ENCODE measurements at places on chromosomes 12 and 14. TPM values are rescaled to one million over a fixed set of nuclear protein-coding genes. Genes with fewer than 3 reads are reported as not detected.

The GPR65 gene
- 4.2 TPM for total RNA-seq

The ARHGEF25 gene
- 8.9 TPM for total RNA-seq

The PTGDR gene
- total RNA-seq: 1.0 TPM

The SERPINA1 gene
- 432 TPM for total RNA-seq

The TBX3 gene
- 29.5 TPM for total RNA-seq

The BICDL1 gene
- 15.2 TPM for total RNA-seq

The PELI2 gene
- total RNA-seq: 9.0 TPM

The ESPL1 gene
- 2.1 TPM for total RNA-seq

The NRXN3 gene
- total RNA-seq: 4.4 TPM

The MYL6 gene
- 1,734 TPM for total RNA-seq

The PAPLN gene
- 32.5 TPM for total RNA-seq

The AKAP3 gene
- total RNA-seq: 1.8 TPM

The RPL10L gene
- total RNA-seq: not detected

The IRAK3 gene
- 37.5 TPM for total RNA-seq

The EVL gene
- total RNA-seq: 125 TPM

The DIABLO gene
- total RNA-seq: 48.8 TPM

The ITGB7 gene
- 5.3 TPM for total RNA-seq

The PTPN11 gene
- 82.9 TPM for total RNA-seq

The KLRB1 gene
- total RNA-seq: 7.6 TPM

The CD69 gene
- 13.9 TPM for total RNA-seq

The SLC48A1 gene
- 29.6 TPM for total RNA-seq

The RNASE4 gene
- 29.6 TPM for total RNA-seq

The POTEG gene
- not detected for total RNA-seq

The RAD9B gene
- total RNA-seq: 0.15 TPM

The PDE3A gene
- total RNA-seq: 6.1 TPM

The WNT1 gene
- 0.34 TPM for total RNA-seq

DNA sequence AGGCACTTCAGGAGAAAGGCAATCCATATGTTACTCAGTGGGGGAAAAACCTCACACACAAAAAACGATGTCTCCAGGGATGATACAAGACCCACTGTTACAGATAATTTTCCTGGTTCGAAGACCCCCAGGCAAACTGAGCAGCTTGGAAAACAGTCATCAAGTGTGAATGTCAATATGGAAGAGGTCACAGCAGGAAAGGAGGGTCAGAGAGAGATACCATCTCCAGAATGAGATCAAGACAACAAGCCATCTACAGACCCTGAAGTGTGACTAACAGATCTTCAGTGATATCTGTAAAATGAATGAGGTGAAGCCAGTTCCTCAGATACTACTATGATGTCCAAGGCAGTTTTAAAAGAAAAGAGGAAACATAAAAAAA lies 28.6 kb downstream of the GNS start:
- no peaks in the 10 kb centered on the region for H3K36me3 ChIP-seq
- no peak overlapping the region for H3K4me3 ChIP-seq
- DNase-seq: no peak
- peak overlapping the region; percentile 61 for H3K27ac ChIP-seq
- peaks cover 17% of the 10 kb centered on the region for H3K4me1 ChIP-seq

GRCh38 chr12:93197067-93197593 lies 180.6 kb upstream of the NUDT4 start:
- DNase-seq: no peak
- H3K4me1 ChIP-seq: no peaks in the 10 kb centered on the region
- no peak overlapping the region for H3K27ac ChIP-seq
- H3K27me3 ChIP-seq: no peaks in the 10 kb centered on the region

DNA sequence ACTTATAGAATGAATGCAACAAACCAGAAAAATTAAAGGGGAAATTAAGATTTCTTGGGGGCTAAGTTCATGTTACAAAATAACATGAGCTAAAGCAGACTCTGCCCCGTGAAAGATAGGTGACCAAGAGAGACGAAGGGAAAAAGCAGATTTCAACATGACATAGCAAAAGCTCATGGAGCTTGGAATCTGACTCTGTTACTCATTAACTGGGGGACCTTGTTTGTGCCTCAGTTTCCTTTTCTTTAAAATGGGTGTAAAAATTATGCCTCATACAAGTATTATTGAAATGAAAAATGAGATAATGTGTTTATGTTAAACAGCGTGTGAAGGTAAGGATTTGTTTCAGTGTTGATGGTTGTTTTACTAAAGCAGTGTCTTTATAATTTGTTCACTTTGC lies 11.5 kb downstream of the BICDL1 start:
- H3K27me3 ChIP-seq: no peaks in the 10 kb centered on the region
- DNase-seq: no peak
- no peaks in the 10 kb centered on the region for H3K4me1 ChIP-seq
- H3K27ac ChIP-seq: no peak overlapping the region

DNA sequence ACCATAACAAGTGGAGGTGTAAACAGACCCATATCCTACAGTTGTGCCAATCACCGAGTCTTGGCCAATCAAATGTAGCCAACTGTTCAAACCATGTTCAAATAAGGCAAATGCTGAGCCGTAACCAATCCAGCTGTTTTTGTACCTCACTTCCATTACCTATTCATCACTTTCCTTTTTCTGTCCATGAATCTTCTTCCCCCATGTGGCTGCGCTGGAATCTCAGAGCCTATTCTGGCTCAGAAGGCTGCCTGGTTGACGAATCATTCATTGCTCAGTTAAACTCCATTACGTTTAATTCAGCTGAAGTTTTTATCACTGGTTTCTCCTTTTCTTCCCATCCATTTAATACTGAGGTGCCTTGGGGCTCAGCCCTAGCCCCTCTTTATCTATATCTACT lies 71.1 kb downstream of the TBC1D30 start:
- no peak overlapping the region for H3K4me3 ChIP-seq
- no peaks in the 10 kb centered on the region for H3K27me3 ChIP-seq
- DNase-seq: no peak
- no peaks in the 10 kb centered on the region for H3K4me1 ChIP-seq

GRCh38 chr12:10540776-10541205 lies 35.1 kb downstream of the EIF2S3B start:
- DNase-seq: no peak
- H3K36me3 ChIP-seq: no peaks in the 10 kb centered on the region
- H3K27ac ChIP-seq: no peak overlapping the region
- H3K4me3 ChIP-seq: no peak overlapping the region
- H3K4me1 ChIP-seq: no peaks in the 10 kb centered on the region

GRCh38 chr12:101823039-101823438 lies 7.7 kb downstream of the GNPTAB start:
- no peaks in the 10 kb centered on the region for H3K27me3 ChIP-seq
- H3K36me3 ChIP-seq: no peaks in the 10 kb centered on the region
- no peak overlapping the region for H3K27ac ChIP-seq
- no peak overlapping the region for H3K4me3 ChIP-seq
- peaks cover 51% of the 10 kb centered on the region for H3K4me1 ChIP-seq
- DNase-seq: peak; percentile 49

GRCh38 chr12:52587563-52587962 lies 13.7 kb downstream of the KRT72 start:
- no peaks in the 10 kb centered on the region for H3K4me1 ChIP-seq
- H3K27ac ChIP-seq: no peak overlapping the region
- no peaks in the 10 kb centered on the region for H3K36me3 ChIP-seq

- H3K27ac ChIP-seq: no peak overlapping the region
- H3K36me3 ChIP-seq: no peaks in the 10 kb centered on the region
- H3K27me3 ChIP-seq: no peaks in the 10 kb centered on the region
- H3K4me1 ChIP-seq: peaks cover 27% of the 10 kb centered on the region
Observed at GRCh38 chr14:89613260-89614008, 196.4 kb upstream of the FOXN3 start.

- no peak for DNase-seq
- H3K36me3 ChIP-seq: peaks cover 5% of the 10 kb centered on the region
- no peak overlapping the region for H3K4me3 ChIP-seq
- no peaks in the 10 kb centered on the region for H3K4me1 ChIP-seq
- H3K27ac ChIP-seq: no peak overlapping the region
Observed at GRCh38 chr12:102029141-102029540, 32.6 kb downstream of the WASHC3 start.

DNA sequence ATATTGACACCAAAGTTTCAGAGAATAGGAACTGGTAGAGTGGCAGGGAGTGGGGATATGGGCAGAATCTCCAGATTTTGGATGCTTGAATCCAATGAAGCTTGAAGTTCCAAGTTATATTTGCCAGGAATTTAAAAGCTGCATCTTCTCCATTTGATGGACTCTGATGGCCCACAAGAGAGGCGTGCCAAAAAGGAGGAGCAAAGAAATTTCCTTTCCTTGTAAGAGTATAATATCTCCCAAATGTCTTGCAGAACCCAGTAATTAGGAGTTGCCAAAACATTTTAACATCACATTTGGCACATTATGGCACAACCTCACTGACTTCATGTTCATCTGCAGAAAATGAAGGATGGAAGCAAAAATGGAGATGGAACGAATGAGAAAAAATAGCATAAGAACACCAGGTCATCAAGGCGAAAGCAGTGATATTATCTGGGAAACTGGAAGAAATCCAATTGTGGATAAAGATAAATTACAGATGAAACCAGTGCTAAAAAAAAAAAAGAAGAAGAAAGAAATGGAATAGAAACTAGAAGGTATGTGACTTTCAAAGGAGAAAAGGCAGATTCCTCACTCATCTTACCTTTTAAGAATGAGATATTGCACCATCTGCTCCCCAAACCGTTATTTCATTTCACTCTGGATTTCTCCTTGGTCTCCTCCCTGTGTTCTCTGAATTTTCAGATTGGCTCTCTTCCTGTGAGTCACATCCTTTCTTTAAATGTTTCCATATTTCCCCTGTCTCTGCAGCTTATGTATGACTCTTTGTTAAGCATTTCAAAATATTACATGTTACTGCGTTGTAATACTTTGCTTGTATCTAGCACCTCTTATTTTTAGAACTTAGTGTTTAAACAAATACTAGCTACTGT lies 13.5 kb upstream of the FLRT2 start:
- no peaks in the 10 kb centered on the region for H3K36me3 ChIP-seq
- no peak for DNase-seq

DNA sequence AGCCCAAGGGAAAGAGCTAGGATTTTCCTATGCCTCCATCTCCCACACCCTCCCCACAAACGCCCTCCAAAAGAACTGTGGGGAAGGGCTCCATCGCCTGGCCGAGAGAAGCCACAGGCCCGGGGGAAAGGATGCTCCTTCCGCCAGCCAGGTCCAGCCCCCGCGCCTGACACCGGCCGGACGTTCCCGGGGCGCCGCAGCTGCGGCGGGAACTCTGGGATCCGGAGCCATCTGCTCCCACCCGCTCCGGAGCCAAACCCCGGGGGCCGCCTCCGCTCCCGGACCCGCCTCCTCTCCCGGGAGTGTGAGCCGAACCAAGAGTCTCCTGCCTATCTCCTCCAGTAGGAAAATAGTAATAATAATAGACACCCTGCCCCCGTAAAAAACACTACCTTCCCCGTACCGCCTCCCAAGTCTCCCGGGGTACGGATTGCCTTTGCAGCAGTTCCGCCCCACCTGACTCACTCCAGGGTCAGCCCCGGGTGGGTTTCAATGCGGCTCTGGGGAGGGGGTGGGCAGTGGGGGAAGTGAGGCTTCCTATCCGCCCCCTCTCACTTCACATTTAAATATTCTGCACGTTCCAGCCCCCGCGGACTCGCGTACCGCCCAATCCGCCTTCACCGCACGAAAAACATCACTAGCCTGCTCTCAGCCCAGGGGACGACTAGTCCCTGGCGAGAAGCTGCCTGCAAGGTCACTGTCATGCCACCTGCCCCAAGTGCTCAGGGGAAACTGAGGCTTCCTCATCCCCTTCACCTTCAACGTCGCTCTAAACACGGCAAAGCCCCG lies 2.4 kb downstream of the AGAP2 start:
- H3K27ac ChIP-seq: no peak overlapping the region
- H3K4me3 ChIP-seq: no peak overlapping the region
- peaks cover 50% of the 10 kb centered on the region for H3K27me3 ChIP-seq
- peak; percentile 85 for DNase-seq
- H3K4me1 ChIP-seq: peaks cover 26% of the 10 kb centered on the region

GRCh38 chr12:19205120-19205519 lies 75.6 kb downstream of the PLEKHA5 start:
- H3K27ac ChIP-seq: no peak overlapping the region
- no peak overlapping the region for H3K4me3 ChIP-seq
- H3K36me3 ChIP-seq: no peaks in the 10 kb centered on the region
- no peaks in the 10 kb centered on the region for H3K27me3 ChIP-seq
- H3K4me1 ChIP-seq: no peaks in the 10 kb centered on the region

DNA sequence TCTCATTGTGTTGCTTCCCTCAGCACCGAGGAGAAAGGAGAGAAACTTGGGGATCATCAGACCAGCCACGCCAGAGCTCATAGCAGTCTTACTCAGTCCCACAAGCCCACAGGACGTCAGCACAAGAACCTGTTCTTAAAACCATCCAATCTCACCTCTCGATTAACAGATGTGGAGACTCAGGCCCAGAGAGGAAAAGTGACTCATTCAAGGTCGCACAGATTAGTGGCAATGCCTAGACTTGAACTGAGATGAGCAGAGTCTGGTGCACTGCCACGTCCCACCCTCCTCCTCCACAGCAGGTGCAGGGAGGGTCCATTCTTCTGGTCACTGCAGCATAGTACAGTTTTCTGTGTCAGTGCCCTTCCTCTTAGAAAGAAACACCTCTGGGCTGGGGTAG lies 154.9 kb upstream of the PZP start:
- DNase-seq: no peak
- H3K36me3 ChIP-seq: no peaks in the 10 kb centered on the region
- H3K27me3 ChIP-seq: no peaks in the 10 kb centered on the region
- H3K27ac ChIP-seq: no peak overlapping the region
- no peak overlapping the region for H3K4me3 ChIP-seq
- H3K4me1 ChIP-seq: no peaks in the 10 kb centered on the region

DNA sequence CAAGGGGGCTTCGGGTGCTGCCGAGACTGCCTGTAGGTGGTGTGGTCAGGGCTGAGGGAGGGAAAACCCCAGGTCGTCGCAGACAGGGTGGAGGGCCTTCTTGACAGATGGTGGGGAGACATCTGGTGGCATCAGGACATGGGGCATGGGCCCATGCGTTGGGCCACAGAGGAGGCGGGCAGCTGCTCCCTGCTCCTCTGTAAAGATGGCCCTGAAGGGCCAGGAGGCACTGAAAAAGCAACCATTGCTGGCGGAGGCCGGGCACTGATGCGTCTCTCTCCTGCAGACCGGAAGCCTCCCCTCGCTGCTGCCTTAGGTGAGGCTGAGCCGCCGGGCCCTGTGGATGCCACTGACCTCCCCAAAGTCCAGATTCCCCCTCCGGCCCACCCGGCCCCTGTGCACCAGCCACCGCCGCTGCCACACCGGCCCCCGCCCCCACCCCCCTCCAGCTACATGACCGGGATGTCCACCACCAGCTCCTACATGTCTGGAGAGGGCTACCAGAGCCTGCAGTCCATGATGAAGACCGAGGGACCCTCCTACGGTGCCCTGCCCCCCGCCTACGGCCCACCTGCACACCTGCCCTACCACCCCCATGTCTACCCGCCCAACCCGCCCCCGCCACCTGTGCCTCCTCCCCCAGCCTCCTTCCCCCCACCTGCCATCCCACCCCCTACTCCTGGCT lies 28.8 kb downstream of the CCNK start:
- H3K4me3 ChIP-seq: no peak overlapping the region
- peaks cover 36% of the 10 kb centered on the region for H3K36me3 ChIP-seq
- H3K27me3 ChIP-seq: no peaks in the 10 kb centered on the region
- H3K4me1 ChIP-seq: peaks cover 6% of the 10 kb centered on the region
- DNase-seq: peak; percentile 54

- H3K36me3 ChIP-seq: no peaks in the 10 kb centered on the region
- H3K4me3 ChIP-seq: no peak overlapping the region
- no peaks in the 10 kb centered on the region for H3K27me3 ChIP-seq
- DNase-seq: no peak
Observed at GRCh38 chr14:89787525-89787924, 167.0 kb downstream of the EFCAB11 start.

Measured in upper lobe of left lung (tissue), 6 donors.